ENCODE measurements at places on chromosomes 12 and 14.

- no peak for DNase-seq
These were observed 4.0 kb upstream of the HOTAIR start for GRCh38 chr12:53978477-53979356.

DNA sequence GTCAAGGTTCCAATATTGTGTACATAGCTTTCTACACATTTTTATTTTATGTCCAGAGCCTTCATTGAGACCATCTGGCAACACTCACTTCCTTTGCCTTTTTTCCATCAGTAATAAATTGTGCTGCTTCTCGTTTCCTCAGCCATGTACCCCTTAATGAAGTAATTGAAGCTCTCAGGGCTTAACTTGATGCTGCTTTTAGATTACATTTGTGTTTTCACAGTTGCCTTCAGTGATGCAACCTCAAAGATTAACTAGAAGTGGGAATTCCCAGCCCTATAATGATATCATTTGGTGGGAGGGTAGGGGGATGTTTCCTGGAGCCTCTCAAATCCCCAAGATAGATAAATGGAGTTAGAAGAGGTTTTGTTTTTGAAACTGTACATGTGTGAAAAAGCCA lies 80.2 kb upstream of the KRR1 start:
- no peak for DNase-seq

DNA sequence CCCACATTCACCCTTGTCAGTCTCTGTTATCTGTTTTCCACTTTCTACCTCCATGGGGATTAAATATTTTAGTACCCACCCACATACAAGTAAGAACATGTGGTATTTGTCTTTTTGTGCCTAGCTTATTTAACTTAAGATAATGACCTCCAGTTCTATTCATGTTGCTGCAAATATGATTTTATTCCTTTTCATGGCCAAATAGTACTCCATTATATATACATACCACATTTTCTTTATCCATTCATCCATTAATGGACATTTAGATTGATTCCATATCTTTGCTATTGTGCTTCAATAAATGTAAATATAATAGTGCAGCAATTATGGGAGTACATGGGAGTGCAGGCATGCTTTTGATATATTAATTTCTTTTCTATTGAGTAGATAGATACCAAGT lies 185.8 kb downstream of the RPAP3 start:
- DNase-seq, result no peak

DNA sequence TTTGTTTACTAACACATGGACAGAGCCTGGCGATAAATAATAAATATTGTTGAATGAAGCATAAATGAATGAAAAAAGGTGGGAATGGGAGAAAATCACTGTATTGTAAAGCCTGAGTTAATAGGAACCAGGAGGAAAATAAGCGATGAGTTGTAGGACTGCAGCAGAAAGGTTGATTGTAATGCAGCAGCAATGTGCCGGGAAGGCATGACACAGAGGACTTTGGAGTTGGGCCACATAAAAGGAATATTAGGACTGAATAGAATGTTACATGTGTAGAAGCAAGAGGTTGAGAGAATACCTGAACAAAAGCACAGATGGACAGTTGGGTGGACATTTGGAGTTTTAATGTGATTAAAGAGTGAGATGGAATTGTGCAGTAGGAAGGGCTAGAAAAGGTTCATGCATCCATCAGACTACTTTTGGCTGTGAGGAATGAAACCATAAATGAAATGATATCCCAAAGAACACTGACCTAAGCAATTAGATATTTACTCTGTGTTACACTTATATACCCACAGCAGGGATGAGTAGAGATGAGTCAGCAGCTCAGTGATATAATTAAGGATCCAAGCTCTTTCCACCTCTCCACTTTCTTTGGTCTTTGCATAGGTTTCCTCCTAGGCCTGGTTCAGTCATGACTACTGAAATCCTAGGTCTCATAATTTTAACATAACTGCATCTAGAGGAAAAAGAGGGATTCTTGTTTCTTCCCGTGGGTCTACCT lies 55.4 kb downstream of the CCER1 start:
- DNase-seq, result no peak

DNA sequence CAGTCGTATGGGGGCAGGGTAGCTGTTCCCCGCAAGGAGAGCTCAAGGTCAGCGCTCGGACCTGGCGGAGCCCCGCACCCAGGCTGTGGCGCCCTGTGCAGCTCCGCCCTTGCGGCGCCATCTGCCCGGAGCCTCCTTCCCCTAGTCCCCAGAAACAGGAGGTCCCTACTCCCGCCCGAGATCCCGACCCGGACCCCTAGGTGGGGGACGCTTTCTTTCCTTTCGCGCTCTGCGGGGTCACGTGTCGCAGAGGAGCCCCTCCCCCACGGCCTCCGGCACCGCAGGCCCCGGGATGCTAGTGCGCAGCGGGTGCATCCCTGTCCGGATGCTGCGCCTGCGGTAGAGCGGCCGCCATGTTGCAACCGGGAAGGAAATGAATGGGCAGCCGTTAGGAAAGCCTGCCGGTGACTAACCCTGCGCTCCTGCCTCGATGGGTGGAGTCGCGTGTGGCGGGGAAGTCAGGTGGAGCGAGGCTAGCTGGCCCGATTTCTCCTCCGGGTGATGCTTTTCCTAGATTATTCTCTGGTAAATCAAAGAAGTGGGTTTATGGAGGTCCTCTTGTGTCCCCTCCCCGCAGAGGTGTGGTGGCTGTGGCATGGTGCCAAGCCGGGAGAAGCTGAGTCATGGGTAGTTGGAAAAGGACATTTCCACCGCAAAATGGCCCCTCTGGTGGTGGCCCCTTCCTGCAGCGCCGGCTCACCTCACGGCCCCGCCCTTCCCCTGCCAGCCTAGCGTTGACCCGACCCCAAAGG lies 804 bp downstream of the GAPDH start:
- peak; percentile 77 for DNase-seq

DNA sequence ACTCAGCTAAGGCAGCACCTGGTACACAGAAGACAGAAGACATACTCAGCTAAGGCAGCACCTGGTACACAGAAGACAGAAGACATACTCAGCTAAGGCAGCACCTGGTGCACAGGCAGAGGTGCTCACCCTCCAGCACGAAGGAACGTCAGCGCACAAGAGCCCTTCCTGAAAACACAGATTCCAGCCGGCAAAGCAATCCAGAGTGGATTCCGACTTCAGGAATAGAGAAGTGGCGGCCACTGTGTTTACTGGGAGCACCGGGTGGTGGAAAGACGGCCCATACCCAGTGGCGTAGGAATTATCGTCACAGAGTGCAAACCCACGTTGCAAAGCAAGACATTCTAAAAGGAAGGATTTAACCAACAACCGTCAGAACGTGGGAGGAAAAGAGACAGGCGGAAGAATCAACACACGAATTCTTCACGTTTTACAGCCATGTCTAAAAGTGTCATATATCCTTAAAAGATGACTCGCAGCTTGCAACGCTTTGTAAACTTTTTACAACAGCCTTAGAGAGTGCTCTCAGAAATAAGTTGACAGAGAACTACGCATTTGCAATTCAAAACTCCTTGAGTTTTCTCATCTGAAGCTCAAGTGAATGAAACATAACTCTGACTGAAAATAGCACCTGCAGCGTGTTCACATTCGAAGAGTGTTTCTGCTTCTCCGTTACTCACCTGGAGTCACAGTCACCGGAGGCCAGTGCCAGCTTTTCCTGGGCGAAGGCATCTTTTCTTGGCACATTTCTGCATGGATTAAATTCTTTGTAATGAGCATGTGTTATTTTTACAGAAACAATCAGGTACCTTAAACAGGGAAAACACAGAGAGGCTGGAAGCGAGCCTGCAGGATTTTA lies 55.8 kb upstream of the GALNT9 start:
- DNase-seq, result no peak

DNA sequence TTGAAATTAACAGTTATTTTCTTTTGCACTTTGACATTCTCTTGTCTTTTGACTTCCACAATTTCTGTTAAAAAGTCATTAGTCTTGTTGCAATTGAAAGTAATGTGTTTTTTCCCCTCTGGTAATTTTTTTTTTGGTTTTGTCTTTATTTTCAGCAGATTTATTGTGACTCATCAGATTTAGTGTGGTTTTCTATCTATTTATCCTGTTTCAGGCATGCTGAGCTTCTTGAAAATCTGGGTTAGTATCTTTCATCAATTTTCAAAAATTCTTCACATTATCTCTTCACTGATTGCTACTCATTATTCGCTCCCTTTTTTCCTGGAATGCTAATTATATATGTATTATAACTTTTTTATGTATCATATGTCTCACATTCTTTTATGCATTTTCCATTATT lies 15.3 kb upstream of the NTF3 start:
- no peak for DNase-seq

- DNase-seq, result no peak
These were observed 35.0 kb upstream of the BEGAIN start for GRCh38 chr14:100622224-100622623.

DNA sequence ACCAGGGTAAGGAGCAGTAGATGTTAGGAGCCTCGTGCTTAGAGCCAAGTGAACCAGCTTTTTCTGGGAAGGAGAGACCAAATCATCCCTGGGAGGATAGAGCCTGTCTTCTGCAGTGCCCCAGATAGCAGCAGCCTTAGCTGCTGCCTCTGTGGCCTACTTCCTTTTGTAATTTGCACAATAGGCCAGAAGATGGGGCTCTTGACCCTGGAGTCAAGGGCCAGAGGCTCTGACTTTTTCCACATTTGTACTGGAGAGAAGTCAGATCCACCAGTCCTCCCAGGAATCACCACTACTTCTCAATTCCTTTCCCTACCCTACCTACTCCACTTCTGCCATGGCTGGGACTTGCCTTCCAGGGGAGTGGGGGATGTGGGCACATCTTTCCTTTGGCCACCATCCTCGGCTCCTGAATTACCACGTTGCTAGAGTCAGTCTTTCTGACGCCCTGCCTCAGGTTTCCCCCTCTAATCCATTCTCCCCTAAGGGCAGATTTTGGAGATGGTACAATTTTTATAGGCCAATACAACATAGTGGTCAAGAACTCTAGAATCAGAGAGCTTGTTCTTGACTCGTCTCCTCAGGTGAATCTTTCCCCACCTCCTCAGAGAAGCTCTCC lies 3.3 kb upstream of the SLC4A8 start:
- DNase-seq, result peak; percentile 67

- no peak for DNase-seq
These were observed 9.7 kb downstream of the SSH1 start for GRCh38 chr12:108847705-108848104.

DNA sequence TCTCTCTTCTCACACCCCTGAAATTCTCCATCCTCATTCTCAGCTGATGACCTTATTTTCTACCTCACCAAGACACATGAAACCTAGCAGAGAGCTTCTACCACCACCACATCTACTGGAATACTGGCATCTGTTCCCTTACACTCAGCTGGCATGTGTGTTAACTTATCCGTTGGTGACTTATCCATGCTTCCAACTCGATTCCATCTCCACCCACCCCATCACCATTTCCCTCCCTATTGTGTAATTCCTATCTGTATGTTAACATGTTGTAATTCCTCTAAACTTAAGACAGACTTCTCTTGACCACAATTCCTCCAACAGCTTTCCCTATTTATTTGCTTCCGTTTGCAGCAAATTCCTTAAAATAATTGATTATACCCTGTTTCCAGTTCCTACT lies 15.4 kb downstream of the C1S start:
- DNase-seq, result no peak

DNA sequence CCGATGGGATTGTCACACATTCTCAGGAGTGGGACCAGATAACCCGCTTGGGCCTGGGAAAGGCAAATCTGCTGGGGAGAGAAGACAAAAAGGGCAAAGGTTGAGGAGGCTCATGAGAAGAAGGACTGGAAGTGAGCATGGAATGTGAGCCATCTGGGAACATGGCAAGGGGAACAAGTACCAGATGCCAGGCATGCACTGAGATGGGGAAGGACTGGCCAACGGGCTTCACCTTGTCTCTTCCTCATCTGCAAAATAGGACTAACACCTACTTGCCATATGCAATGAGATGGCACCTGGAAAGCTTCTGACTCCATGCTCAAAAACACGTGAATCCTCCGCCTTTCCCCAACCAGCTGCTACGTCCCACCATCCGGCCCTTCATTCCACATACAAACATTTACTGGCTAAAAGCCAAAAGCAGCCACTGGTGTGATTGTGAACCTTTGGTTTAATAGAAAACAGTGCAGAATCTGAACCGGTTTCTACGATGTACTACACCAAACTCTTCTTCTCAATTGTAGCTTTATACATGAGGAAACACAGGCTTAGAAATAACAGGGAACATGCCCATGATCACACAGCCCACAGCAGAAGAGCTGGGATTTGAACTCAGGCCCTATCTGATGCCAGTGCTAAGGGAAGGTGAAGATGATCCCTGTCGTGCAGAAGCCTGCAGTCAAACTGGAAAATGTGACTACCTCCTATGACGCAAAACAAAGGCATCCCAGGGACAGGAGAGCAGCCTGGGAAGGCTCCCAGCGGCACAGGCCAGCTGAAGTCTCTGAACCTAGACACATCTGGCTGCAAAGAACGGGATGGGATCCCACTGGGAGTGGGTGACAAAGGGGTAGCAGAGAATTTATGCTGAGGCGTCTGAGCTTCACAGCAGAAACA lies 112.1 kb downstream of the TTC7B start:
- no peak for DNase-seq

- DNase-seq, result no peak
These were observed 337.6 kb upstream of the CLEC14A start for GRCh38 chr14:38593476-38593875.

DNA sequence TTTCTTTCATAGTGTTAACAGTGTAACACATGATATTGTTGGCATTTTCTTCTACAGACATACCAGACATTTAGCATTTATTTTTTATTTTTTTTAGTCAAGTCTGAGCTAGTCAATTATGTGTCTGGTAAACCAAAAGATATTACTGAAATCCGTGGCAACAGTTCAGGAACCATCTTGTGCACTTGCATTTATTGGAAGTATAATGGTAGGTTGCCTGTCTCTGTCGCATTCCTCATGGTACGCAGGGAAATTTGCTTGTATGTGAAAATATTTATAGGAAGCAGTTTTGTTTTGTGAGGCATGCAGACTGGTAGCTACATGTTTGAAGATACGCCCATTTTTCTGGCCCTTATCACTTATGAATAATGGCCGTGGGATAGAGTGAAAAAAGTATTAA lies 186.1 kb upstream of the SLC38A2 start:
- no peak for DNase-seq

GRCh38 chr12:6420364-6420763 lies 24.4 kb upstream of the CD27 start:
- DNase-seq, result no peak

GRCh38 chr12:78229591-78230101 lies 399.0 kb downstream of the NAV3 start:
- DNase-seq, result no peak

DNA sequence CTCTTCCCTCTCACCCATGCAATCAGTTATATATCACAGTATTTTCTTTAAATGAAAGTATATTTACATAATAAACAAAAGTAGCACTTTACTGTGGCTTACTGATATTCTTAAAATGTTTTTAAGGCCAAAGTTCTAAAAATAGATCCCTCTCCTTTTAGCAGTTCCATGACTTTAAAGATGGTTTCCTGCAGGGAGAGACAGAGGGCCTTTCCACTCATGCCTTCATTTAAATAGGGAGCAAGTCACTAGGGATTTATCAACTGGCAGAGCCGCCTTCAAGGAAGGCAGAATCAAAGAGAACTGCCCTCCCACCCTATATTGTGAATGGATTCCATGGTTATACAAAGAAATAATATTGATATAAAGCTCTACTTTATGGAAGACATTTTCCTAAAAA lies 55.5 kb downstream of the DUSP16 start:
- DNase-seq, result no peak

All from CD4-positive, alpha-beta T cell treated with Interleukin-1 beta for 1 hour (primary cell).